ENCODE measurements at places on chromosomes 16 and 17. TPM values are rescaled to one million over a fixed set of nuclear protein-coding genes. Genes with fewer than 3 reads are reported as not detected.
A peak's percentile ranks its signal among the peaks of the same experiment; 100 is the strongest.

Gene HOXB5
- not detected for total RNA-seq

Gene KRTAP1-5
- total RNA-seq, result 63.2 TPM

Gene UTP4
- 25.1 TPM for total RNA-seq

Gene TP53TG3
- not detected for total RNA-seq

Gene ASPHD1
- not detected for total RNA-seq

Gene PRDM7
- not detected for total RNA-seq

Gene MED31
- total RNA-seq, result 12.8 TPM

GRCh38 chr16:89331371-89332109, 114.0 kb downstream of the ZNF778 start:
- DNase-seq, result no peak

- DNase-seq, result peak; percentile 83
Measured at GRCh38 chr17:21119247-21119918, 7.4 kb upstream of the DHRS7B start.

- peak; percentile 90 for DNase-seq
Measured at GRCh38 chr17:1186923-1187771, 7.4 kb upstream of the ABR start.

GRCh38 chr17:16287563-16288027, 65.7 kb downstream of the CENPV start:
- DNase-seq, result no peak

GRCh38 chr17:21028192-21028591, 14.6 kb downstream of the USP22 start:
- no peak for DNase-seq

DNA sequence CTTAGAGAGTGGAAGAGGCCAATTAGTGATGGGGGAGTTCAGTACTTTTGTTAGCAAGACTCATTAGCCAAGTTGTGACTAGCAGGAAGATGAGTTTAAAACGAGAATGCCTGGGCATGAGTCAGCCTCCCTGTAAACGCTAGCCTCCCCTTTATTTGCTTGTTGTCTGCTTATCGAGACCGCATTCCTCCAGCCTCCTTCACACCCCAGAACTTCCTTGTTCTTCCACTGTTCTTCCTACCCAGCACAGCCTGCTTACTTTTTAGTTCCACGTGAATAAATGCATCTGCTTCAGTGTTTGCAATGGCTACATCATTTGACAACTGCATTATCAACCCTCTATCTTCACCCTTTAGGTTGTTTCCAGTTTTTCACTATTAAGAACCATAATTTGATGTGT, 20.2 kb upstream of the OR3A1 start:
- DNase-seq, result no peak

GRCh38 chr16:54055864-54056263, 230.7 kb downstream of the IRX3 start:
- no peak for DNase-seq

GRCh38 chr17:63523253-63523855, at the start of gene KCNH6:
TSS of gene KCNH6 (plus strand) at chr17:63523358. CDS start at chr17:63523414, 56 bp downstream.
- DNase-seq, result no peak

GRCh38 chr16:67719778-67720144, 645 bp upstream of the GFOD2 start:
- DNase-seq, result no peak

DNA sequence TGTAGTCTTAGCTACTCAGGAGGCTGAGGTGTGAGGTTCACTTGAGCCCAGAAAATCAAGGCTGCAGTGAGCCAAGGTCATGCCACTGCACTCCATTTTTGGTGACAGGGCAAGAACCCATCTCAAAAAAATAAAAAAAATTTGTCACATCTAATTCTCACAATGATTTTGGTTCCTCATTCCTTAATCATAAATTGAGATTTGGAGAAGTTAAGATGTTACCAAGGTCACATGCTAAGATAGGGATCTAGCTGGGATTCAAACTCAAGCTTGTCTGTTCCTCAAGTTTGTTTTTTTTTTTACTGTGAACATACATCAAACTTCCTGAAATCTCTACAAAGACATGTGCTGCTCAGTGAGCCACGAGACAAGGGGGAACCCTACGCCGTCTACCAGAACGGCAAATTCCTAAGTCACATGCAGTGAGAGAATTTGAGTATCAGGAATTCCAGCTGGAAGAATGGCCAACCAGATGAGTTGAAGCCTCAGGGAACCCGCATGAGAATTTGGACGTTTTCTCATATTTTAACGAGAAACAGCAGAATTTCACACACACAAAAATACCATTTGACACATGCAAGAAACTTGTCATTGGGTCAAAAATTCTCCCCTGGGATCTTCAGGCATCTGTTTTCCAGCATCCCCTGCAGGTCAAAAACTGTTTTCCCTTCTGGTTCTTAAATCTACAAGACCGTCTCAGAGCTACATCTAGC, 414.1 kb upstream of the GOT2 start:
- no peak for DNase-seq

GRCh38 chr17:81090361-81091136, 55.6 kb downstream of the BAIAP2 start:
- peak; percentile 89 for DNase-seq

DNA sequence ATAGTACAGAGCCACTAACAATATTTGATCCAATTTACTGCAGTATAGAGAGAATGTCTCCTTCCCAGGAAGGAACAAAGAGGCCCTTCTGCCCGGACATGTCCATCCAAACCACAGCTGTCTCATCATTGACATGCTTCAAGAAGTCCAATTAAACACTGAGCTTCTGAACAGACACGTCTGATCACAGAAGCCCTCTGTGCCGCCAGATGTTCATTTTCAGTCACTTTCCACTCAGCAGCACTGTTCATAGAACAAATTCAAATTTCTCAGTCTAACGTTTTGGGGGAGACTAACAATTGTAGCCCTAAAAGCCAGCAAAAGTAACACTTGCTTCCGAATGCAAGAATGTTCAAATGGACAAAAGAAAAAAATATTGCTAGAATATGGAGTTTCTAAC, 15.3 kb downstream of the ZC3H7A start:
- DNase-seq, result no peak

DNA sequence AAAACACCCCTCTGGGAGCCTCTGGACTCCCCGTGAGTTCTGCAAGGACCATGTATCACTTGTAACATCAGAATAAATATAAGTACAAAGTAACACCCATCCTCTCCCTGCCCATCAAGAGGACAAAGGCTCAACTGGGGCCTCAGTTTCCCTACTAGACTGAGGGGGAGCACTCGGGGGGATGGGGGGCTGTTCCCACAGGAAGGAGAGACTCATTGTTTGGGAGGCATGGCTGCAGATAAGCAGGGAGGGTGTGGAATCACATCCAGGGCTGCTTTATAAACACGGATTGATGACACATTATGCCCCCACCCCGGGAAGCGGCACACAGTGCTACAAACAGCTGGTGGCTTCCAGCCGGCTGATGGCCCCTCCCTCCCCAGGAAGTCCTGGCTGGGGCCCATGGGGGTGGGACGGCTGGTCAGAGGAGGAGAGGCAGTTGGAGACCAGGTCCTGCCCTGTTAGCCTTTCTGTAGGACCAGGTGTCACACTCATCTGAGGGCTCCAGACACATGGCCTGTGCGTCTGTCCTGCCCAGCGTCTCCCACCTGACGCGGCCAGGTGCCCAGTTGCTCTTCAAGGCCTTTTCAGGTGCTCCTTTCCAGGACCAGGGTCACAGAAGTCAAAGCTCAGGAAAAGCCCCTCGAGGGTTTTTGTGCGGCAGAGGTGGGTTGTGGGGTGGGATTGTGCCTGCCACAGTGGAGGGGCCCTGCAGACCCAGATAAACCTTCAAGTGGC, 1.3 kb upstream of the MPG start:
- no peak for DNase-seq

GRCh38 chr16:11581678-11582077, 5.0 kb downstream of the LITAF start:
- DNase-seq, result no peak

DNA sequence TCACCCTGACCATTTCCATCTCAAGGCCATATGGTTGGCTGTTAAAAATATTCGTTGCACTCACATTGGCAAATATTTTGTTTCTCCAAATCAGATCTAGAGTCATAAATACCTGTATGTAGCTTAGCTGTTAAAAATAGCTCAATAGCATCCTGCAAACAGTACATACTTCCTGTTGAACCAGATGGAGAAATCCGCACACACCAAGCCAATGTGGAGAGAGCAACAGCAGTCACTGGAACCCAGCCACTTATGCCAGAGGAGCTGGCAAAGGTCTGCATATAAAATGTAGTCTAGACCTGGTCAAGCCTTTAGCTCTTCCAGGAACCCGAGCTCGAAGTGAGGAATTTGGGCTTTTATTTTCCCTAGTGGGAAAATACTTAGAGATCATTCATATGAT, 146.4 kb upstream of the KCNJ16 start:
- no peak for DNase-seq

GRCh38 chr16:53457670-53458069, 23.4 kb downstream of the RBL2 start:
- no peak for DNase-seq

- no peak for DNase-seq
Measured at GRCh38 chr17:10051112-10051511, 146.0 kb upstream of the RCVRN start.

DNA sequence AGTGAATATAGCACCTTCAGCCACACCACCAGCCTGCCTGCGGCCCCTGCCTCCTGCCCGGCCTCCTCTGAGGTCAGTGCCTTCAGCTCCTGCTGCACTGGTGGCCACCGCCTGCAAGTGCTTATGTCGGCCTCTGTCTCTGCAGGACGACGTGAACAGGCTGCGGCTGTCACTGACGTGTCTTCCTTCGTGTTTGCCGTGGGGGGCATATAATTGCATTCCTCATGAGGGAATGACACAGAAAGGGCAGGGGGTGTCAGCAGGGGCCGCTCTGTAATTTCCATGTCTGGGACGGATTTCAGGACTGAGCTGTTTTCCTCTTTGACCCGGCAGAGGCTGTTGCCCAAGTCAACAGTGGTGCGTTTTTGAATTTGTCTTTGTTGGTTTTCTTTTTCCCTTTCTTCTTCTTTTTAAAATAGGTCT, 28.5 kb downstream of the CMIP start:
- no peak for DNase-seq

DNA sequence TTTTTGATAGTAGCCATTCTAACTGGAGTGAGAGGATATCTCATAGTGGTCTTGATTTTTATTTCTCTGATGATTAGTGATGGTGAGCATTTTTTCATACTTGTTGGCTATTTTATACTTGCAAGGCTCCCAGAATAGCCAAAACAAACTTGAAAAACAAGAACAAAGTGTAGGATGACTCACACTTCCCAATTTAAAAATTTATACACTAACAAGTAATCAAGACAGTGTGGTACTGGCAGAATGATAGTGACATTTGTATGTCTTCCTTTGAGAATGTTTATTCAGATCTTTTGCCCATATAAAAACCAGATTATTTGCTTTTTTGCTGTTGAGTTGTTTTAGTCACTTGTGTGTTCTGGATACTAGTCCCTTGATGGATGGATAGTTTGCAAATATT, 17.8 kb downstream of the SPECC1 start:
- DNase-seq, result no peak

- no peak for DNase-seq
Measured at GRCh38 chr17:16273929-16274339, 56.9 kb downstream of the PIGL start.

DNA sequence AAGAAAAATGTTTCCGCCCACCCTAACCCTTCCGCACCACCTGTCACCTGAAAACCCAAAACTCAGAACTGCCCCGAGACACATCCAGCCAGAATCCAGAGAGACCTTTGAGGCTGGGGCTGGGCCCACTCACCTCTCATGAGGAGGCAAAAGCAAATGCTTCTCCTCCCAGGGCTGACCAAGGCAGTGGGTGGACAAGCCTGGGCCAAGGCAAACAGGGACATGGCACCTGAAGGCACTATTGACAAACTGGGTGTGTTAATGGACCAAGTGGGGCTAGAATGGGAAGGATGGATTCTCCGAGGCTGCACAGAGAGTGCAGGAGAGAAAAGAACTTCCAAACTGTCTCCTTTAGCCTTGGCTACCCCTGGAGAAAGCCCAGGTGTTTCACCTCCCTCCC, 54.4 kb downstream of the SOX9 start:
- DNase-seq, result no peak

DNA sequence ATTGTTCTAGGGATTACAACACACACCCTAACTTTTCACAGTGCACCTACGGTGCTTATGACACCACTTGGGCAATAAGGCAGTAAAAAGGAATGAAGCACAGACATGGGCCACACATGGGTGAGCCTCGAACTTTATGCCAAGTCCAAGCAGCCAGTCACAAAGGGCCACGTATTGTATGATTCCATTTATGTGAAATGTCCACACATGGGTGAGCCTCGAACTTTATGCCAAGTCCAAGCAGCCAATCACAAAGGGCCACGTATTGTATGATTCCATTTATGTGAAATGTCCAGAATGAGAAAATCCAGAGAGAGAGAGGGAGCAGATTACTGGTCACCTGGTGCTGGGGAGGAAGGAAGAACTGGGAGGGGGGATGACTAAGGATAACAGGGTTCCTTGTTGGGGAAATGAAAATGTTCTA, 22.2 kb downstream of the RMI2 start:
- no peak for DNase-seq

- DNase-seq, result peak; percentile 37
Measured at GRCh38 chr17:28467456-28468025, 5.9 kb upstream of the SLC13A2 start.

DNA sequence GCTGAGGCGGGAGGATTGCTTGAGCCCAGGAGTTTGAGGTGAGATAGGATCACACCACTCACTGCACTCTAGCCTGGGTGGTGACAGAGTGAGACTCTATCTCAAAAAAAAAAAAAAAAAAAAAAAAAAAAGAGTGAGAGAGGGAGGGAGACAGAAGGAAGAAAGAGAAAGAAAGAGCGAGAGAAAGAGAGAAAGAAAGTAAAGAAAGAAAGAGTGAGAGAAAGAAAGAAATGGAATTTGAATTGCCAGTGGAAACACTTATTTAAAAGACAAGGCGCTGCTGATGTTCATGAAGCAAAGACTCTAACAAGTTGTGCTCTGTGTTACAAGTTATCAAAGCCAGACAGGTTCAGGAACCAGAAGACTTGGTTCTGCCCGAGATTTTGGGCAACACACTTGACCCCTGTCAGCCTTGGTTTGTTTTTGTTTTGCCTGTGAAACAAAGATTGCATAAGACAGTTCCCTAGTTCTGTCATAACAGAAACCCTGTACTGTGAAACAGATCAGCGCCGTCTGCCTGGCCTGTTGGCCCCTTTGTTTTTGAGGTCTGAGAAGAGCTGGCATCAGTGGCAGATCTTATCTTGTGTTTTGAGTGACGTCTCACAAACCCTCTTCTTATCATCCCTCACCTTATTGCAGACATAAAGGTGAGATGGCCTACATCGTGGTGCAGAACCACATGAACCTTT, 55.4 kb upstream of the ENDOV start:
- no peak for DNase-seq
